Stimulated activated naive CD4-positive, alpha-beta T cell treated with Interleukin-2 at 50 U/mL for 16 hours (primary cell): ENCODE measurements at places on chromosomes 1 and 21.

GRCh38 chr1:235802573-235803346 is 63.9 kb downstream of the LYST start:
- no peak for DNase-seq

- DNase-seq: no peak
Measured at GRCh38 chr1:175673371-175674150, 69.8 kb downstream of the TNR start.

GRCh38 chr1:158830904-158831507 is at the start of gene MNDA:
TSS of gene MNDA (plus strand) at chr1:158831351. CDS start at chr1:158842154, 10,803 bp downstream.
- no peak for DNase-seq

DNA sequence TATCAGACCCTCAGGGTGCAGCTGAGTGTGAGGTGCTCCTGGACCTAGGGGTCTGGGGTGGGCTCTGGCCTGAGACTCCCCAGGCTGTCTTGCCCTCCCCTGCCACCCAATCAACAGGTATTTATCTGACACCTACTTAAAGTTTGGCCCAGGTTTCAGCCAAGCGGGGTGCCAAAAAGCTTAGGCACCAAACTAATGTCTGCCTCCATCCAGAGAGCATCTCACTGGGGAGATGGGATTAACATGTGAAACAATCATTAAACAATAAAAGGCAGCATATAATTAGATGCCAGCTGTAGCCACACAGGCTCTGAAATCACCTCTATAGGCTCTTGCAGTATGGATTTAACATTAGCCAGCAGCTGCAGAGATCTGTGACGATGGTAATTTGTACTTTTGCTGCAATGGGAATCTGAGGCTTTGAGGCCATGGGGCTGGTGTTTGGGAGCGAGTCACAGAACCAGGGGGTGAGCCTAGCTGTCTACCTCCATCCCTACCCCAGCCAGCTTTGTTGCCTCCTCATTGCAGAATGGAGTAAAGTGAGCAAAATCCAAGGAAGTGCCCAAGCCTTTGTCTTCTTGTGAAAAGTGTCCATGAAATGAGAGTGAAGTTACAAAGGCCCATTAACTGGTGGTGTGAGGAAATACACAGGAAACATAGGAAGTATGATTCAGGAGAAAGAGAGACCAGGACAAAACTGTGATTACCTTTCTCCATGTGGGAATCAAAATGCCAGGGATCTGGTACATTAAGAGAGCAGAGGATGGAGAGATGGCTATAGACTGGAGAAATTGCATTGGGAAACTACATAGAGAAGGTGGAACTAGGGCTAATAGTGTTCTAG is 36.1 kb downstream of the EIF2D start:
- no peak for DNase-seq

GRCh38 chr21:32844653-32845436 is 73.3 kb upstream of the PAXBP1 start:
- no peak for DNase-seq

DNA sequence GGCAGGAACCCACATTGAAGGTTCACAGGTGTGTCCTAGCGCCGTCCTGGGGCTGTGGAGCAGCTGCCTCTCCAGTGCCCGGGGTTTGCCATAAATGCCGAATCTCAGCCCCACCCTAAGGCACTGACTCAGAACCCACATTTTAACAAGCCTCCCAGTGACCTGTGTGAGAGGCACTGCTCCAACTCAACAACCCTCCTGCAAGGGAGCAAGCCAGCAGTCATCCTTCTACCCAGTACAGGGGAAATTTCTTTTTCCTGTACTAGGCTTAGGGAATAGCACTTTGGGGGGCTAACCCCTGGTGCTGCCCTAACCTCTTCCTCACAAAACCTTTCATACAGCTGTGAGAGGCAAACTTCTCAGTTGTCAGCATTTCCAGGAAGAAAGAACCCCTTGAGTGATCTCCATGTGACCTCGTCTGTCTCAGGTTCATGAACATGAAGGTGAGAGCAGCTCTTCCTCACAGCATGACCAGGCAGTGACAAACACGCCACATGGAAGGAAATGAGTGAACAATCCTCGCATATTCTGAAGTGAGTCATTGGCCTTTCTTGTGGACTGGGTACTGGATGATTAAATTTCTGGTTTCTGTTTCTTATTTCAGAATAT is 11.4 kb upstream of the BCAR3 start:
- peak; percentile 38 for DNase-seq

GRCh38 chr1:25194572-25195020 is 37.7 kb downstream of the SYF2 start:
- no peak for DNase-seq

GRCh38 chr1:47940779-47941178 is 56.4 kb downstream of the TRABD2B start:
- no peak for DNase-seq

DNA sequence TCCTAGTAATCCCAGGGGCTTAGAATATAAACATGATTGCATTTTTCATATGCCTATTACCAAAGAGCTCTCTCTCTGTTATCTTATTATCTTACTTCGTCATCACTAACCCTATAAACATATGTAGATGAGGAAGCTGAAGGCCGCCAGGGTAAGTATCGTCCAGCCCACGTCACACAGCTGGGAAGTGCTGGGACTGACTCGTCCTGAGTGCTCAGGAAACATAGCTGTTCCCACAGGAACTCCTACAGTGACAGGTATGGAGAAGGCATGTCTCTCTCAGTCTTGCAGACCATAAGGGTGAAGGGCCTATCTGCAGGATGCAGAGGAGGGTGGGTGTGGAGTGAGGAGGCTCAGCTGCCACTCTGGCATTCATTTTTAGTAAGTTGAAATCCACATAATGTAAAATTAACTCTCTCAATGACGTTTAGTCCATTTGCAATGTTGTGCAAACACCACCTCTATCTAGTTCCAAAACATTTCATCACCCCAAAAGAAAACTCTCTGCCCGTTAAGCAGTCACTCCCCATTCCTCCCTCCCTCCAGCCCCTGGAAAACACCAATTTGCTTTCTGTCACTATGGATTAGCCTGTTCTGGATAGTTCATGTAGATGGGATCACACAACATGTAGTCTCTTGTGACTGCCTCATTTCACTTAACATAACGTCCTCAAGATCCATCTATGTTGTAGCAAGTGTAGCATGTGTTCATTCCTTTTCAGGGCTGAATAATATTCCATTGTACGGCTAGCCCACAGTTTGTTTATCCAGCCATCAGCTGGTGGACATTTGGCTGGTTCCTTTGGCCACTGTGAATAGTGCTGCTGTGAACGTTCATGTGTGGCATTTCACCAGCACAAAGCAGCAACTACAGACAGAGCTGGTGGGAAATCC is 68.3 kb downstream of the TCP10L start:
- no peak for DNase-seq

DNA sequence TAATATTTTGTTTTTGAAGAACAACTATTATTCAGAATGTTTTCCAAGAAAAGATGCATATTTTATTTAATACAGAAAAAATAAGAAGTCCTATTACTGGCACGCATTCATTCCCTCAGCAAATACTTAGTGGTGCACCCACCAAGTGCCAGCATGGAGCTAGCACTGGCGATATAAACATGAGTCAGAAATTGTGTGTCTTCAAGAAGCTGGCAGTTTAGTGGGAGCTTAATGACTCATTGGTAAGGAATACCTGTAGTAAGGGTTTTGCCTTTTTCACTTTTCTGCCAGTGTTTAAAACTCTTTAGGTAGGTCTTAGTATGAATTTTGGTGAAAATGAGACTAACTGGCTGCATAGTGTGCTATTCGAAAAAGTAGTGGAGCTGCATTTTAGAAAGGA is 6.3 kb downstream of the MAGI3 start:
- DNase-seq: no peak

DNA sequence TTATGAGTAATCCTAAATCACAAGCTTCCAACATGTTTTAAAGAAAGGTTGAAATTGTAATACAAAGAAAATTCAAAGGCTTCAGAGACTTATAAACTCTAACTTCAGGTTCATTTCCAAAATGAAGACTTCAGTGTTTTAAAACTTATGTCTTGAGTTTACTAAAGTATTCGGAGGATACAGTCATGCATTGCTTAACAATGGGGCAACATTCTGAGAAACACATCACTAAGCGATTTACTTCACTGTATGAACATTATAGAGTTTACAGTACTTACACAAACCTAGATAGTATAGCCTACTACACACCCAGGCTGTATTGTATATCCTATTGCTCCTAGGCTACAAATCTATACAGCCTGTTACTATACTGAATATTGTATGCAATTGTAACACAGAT is 38.3 kb downstream of the CEP170 start:
- DNase-seq: no peak

GRCh38 chr1:222654849-222655248 is 37.0 kb downstream of the MIA3 start:
- DNase-seq: peak; percentile 72

DNA sequence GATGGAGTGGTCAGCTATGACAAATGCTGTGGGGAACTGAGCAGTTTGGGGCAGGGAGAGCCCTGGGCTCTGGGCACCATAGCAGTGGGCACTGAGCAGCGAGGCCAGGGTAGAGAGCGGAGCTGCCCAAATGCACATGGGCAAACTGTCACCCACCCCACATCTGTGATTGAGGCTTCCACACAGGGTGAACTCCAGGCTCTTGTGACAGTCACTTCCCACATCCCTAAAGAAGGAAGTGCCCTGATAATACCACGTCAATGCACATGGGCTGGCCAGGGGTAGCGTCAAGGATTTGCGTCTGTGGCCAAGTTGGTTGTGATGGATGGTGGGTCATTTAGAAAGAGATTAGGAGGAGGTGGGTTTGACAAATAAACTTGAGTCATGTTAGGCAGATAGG is 2.6 kb upstream of the GUCA2B start:
- no peak for DNase-seq

DNA sequence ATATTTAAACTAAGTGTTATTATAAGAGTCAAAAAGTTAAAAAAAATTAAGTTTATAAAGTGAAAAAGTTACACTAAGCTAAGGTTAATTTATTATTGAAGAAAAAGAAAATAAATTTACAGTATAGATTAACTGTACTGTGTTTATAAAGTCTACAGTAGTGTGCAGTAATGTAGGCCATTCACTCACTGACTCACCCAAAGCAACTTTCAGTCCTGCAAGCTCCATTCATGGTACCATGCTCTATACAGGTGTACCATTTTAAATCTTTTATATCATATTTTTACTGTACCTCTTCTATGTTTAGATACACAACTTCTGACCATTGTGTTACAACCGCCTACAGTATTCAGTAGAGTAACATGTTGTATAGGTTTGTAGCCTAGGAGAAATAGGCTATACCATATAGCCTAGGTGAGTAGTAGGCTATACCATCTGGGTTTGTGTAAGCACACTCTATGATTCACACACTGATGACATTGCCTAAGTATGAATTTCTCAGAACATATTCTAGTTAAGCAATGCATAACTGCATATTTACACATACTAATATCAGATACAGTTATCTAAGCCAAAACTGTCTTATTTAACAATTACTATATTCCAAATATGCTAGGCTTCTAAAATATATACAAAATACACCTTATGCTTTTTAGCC is 80.6 kb upstream of the GFI1 start:
- no peak for DNase-seq

DNA sequence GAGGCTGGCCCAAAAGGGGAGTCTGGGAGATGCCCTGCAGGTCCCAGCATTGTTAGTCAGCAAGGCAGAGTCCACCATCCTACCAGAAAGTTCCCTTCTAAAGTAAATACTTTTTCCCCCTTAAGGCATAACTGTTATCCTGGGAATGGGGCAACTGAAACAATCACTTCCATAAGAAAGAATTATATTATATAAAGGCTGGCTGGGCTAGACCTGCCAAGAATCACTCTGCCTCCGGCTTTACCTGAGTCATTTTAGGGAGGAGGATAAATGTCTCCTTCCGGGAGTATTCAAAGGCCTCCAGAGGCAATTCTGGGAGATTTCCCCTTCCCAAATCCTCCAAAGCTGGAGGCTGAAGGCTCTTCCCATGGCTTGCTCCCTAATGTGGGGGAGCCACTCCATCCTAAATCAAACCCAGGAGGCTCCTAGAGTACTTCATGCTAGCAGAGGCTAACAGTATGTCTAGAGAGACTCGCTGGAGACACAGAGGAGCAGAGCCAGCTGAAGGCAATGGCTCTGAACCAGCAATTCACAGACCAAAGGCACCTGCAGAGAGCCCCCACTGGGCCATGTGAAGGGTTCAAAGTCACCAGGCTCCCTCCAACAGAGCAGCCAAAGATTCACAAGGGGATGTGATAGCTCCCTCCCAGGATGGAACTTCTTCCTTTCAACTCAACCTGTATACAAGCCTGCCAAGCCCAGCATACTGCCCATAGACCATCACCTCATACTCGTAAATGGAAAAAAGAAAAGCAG is 116.0 kb downstream of the ASTN1 start:
- DNase-seq: no peak

DNA sequence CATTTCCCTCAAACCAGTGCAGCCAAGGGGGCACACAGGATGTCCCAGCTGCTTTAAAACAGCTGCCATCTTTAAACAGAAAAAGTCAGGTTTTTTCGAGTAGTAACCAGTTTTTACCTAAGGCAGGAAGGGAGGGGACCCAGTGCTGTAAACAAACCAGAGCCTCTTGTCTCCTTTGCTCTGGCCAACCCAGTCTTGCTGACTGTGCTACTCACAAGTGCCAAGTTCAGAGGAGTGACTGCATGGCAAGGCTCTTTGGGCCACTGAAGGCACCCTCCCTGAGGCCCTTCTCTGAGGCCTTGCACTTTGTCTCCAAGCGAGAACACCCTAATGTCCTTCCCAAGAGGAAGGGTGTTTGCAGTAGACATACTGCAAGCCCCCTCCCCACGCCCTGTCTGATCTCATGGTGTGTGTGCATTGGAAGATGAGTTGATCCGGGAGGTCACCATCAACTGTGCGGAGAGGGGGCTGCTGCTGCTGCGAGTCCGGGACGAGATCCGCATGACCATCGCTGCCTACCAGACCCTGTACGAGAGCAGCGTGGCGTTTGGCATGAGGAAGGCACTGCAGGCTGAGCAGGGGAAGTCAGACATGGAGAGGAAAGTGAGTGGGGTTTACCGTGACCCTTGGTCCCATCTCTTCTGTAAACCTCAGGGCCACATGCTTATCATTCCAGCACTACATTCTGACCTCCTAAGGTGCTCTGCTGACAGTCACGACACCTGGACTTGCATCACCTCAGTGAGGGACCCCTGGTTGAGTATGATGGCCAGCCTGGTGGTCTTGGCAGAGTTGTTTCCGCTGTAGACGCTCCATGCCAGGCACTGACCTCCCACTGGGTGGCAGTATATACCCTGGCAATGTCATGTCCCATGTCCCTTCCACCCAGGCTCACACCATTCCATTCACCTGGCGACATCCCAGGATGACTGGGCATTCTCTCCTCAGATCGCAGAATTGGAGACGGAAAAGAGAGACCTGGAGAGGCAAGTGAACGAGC is 4.7 kb downstream of the DNALI1 start:
- DNase-seq: no peak
